Fibroblast of skin of scalp (primary cell): ENCODE measurements at places on chromosomes 6 and 20.

DNA sequence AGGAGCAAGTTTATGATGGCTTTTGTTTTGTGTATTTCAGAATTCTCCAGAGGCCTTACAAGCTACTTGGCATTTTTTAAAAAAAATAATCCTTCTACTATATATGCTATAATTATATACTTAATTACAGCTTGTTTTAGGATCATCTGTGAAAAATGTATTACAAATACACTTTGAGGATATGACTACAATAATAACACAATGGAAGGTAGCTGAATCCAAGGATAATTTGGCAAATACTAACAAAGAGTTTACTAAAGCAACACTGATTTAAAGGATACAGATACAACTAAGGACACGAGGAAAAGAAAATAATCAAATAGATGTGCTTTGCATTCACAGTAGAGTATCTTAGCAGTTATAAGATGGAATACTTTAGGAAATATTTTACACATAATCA lies 381.9 kb upstream of the CITED2 start:
- DNase-seq = no peak

DNA sequence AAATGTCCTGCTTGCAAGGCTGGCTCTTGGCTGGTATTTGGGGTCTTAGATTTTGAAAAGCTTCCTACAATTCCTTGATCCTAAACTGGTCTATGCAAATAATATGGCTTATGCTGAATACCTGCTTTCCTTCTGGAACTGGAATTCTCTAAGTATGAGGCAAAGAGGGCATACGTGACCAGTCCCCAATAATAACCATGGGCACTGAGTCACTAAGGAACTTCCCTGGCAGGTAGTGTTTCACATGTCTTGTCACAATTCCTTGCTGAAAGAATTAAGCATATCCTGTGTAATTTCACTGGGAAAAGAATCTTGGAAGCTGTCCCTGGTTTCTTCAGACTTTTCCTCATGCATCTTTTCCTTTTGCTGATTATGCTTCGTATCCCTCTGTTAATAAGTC lies 106.5 kb downstream of the MMS22L start:
- no peak for DNase-seq

GRCh38 chr6:131255434-131255833 lies 120.2 kb downstream of the AKAP7 start:
- peak; percentile 7 for DNase-seq

DNA sequence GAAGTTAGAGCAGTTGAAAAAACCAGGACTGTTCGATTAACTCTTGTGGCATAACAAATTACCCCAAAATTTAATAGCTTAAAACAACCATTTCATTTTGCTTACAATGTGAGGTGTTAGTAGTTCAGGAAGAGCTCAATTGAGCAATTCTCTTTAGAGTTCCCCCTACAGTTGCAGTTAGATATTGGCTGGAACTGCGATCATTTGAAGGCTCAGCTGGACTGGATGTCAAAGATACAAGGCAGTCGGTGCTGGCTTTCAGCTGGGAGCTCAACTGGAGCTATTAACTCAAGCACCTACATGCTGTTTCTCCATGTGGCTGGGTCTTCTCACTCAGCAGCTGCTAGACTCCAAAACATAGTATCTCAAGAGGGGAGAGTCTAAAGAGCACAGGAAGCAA lies 96.0 kb upstream of the LOC128125822 start:
- DNase-seq = no peak

DNA sequence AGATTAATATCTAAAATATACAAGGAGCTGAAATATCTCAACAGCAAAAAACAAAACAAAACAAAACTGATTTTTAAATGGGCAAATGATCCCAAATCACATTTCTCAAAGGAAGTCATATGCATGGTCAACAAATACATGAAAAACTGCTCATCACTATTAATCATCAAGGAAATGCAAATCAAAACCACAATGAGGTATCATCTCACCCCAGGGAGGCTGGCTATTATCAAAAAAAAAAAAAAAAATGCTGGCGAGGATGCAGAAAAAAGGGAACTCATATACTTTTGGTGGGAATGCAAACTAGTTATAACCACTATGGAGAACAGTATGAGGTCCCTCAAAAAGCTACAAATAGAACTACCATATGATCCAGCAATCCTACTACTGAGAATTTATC lies 34.6 kb downstream of the REPS1 start:
- peak; percentile 74 for DNase-seq
